CD4-positive, alpha-beta memory T cell (primary cell): ENCODE measurements at places on chromosomes 2 and 18. TPM values are rescaled to one million over a fixed set of nuclear protein-coding genes. Genes with fewer than 3 reads are reported as not detected.

GRCh38 chr2:96913398-96914202 lies 43.7 kb upstream of the SEMA4C start:
- peaks cover 64% of the 10 kb centered on the region for H3K4me1 ChIP-seq
- H3K27ac ChIP-seq: peak overlapping the region; percentile 54
- peak overlapping the region; percentile 76 for H3K4me3 ChIP-seq
- no peaks in the 10 kb centered on the region for H3K27me3 ChIP-seq
- no peaks in the 10 kb centered on the region for H3K36me3 ChIP-seq
- peak; percentile 62 for DNase-seq

GRCh38 chr2:212991120-212991519 lies 160.3 kb downstream of the IKZF2 start:
- H3K27ac ChIP-seq: no peak overlapping the region
- no peaks in the 10 kb centered on the region for H3K4me1 ChIP-seq
- H3K4me3 ChIP-seq: no peak overlapping the region
- H3K27me3 ChIP-seq: no peaks in the 10 kb centered on the region
- H3K36me3 ChIP-seq: no peaks in the 10 kb centered on the region

GRCh38 chr2:19235308-19235707 lies 123.1 kb downstream of the OSR1 start:
- no peaks in the 10 kb centered on the region for H3K27me3 ChIP-seq
- no peaks in the 10 kb centered on the region for H3K36me3 ChIP-seq
- H3K4me3 ChIP-seq: no peak overlapping the region
- DNase-seq: no peak
- no peaks in the 10 kb centered on the region for H3K4me1 ChIP-seq

DNA sequence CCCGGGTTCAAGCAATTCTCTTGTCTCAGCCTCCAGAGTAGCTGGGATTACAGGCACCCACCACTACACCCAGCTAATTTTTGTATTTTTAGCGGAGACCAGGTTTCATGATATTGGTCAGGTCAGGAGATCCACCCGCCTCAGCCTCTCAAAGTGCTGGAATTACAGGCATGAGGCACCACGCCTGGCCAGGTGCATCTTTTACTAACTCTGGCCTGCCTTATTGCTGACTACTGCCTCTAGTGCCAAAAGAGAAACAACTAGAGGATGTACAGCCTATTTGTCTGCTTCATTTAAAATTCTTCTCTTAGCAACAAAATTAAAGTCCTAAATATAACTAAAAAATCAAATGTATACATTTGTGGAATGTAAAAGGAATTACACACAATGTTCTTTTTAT lies 115.4 kb downstream of the BMPR2 start:
- no peak overlapping the region for H3K4me3 ChIP-seq
- no peak overlapping the region for H3K27ac ChIP-seq
- no peak for DNase-seq
- H3K4me1 ChIP-seq: no peaks in the 10 kb centered on the region
- no peaks in the 10 kb centered on the region for H3K36me3 ChIP-seq

- H3K27me3 ChIP-seq: no peaks in the 10 kb centered on the region
- no peak for DNase-seq
- H3K27ac ChIP-seq: peak within 1 kb of the TSS; percentile 47
- H3K4me1 ChIP-seq: peaks cover 11% of the 10 kb centered on the region
- no peaks in the 10 kb centered on the region for H3K36me3 ChIP-seq
Observed at GRCh38 chr2:68365087-68365486, at the start of gene PLEK. PLEK (plus strand) TSS chr2:68365282; CDS start chr2:68365352, 70 bp downstream.

- no peak for DNase-seq
- no peak overlapping the region for H3K4me3 ChIP-seq
- H3K36me3 ChIP-seq: no peaks in the 10 kb centered on the region
- H3K4me1 ChIP-seq: no peaks in the 10 kb centered on the region
Observed at GRCh38 chr2:205654878-205655605, 27.3 kb upstream of the NRP2 start.

GRCh38 chr2:105570757-105571156 lies 171.9 kb upstream of the FHL2 start:
- no peaks in the 10 kb centered on the region for H3K27me3 ChIP-seq

DNA sequence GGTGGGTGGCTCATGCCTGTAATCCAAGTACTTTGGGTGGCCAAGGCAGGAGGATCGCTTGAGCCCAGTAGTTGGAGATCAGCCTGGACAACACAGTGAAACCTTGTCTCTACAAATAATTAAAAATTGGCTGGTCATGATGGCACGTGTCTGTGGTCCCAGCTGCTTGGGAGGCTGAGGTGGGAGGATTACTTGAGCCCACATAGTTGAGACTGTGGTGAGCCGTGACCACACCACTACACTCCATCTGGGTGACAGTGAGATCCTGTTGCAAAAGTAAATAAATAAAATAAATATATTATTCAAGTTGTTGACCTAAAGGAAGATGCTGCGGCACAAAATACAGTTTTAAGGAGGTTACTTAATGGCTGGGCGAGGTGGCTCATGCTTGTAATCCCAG lies 72.7 kb downstream of the LAMA3 start:
- H3K36me3 ChIP-seq: no peaks in the 10 kb centered on the region
- no peak overlapping the region for H3K4me3 ChIP-seq
- H3K27ac ChIP-seq: no peak overlapping the region
- no peaks in the 10 kb centered on the region for H3K27me3 ChIP-seq

DNA sequence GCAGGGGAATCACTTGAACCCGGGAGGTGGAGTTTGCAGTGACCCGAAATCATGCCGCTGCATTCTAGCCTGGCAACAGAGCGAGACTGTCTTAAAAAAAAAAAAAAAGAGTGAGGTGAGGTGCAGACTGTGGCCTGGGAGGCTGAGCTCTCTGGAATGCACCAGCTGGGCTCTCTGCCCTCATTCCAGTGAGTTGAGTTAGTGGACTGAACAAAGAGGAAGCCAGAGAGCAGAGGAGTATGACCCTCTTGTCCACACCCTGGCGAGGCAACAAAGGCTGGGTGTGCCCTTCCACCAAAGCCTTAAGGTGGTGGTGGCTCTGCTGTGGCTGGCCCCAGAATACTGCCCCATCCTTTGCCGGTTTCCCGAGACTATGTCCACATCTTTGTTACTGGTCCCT lies 71.3 kb upstream of the ACKR3 start:
- no peaks in the 10 kb centered on the region for H3K36me3 ChIP-seq
- no peak overlapping the region for H3K4me3 ChIP-seq
- no peaks in the 10 kb centered on the region for H3K4me1 ChIP-seq
- H3K27ac ChIP-seq: no peak overlapping the region
- H3K27me3 ChIP-seq: peaks cover 3% of the 10 kb centered on the region

IL1RL2 gene
- total RNA-seq: not detected

CCDC141 gene
- 8.2 TPM for total RNA-seq

CRYGD gene
- not detected for total RNA-seq
